ENCODE measurements at places on chromosomes 7 and 10.

DNA sequence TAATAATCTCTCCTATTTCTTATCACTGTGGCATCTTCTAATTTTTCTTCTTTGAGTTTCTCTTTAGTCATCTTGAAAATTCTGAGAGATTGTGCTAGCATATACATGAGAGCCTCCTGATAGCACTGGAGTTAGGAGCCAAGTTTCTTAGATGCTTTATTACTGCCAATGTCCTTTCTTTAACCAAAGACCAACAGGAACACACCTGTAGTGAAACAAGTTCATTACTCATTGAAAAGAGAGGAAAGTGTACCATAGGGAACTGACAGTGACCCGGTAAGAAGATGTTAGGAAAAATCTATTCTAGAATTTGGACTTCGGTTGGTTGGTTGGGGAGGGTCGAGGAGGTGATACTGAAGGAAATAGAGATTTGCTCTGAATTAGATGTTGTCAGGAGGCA is 27.1 kb upstream of the CD36 start:
- DNase-seq, result no peak

GRCh38 chr10:78272329-78272728 is 238.7 kb downstream of the RPS24 start:
- no peak for DNase-seq

GRCh38 chr10:131925011-131925649 is 24.3 kb downstream of the PPP2R2D start:
- DNase-seq, result no peak

DNA sequence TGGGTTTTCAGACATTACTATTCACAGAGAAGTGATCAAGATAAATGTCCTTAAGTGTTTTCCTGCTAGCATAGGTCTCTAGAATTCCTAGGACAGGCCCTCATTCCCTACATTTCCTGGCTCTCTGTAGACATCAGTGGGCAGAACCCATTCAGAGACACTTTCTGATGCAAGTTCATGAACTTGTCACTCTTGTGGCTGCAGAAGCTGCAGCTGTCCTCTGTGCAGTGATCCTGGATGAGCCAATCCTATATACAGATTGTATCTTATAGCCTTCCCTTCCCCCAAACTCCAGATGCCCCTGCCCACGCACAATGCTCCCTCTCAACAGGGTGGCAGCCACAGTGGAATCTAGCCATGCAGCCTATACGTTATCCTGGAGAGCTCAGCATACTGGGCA is 12.6 kb upstream of the GRB10 start:
- DNase-seq, result no peak

- DNase-seq, result no peak
Observed at GRCh38 chr7:22551768-22552513, 52.0 kb upstream of the STEAP1B start.

DNA sequence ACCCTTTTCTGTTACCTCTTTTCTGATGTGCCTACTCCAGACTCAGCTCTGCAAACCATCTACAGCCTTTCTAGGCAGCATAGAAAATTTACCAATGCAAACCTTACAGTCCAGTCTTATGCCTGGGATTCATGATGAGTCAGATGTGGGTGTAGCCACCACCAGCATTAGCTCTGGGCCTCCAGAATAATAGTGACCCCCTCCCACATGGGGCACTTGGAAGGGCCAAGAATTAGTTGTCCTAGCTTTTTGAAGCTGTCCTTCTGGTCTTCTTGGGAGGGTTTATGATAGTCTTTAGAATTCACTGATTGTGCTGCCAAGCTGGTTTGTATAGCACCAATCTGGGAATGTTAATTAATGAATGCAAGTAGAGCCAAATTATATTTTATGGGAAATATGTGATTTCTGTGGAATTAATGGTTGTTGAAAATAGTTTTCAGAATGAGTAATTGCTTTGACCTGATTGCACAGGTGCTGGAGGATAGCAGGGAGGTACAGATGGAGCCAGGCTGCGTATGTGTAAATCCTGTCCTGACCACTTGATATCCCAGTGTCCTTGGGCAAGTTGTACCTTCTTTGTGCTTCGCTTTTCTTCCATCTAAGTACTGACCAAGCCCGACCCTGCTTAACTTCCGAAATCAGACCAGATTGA is 94.8 kb downstream of the CPED1 start:
- peak; percentile 41 for DNase-seq
